ENCODE measurements at places on chromosomes 6 and 20.

DNA sequence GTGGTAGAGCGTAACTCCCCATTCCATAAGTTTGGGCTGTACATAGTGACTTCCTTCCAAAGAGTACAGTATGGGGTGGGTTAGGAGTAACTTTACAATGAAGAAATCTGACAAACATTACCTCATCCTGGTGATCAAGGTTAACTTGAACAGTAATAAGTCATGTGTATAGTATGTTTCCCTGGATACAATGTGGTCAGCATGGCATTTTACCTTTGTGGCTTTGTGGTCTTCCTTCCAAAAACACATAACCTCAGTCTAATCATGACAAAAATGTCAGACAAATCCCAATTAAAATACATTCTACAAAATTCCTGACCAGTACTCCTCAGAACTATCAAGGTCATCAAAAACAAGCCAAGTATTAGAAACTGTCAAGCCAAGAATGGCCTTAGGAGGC, 225.1 kb downstream of the UBE3D start:
- DNase-seq: no peak

DNA sequence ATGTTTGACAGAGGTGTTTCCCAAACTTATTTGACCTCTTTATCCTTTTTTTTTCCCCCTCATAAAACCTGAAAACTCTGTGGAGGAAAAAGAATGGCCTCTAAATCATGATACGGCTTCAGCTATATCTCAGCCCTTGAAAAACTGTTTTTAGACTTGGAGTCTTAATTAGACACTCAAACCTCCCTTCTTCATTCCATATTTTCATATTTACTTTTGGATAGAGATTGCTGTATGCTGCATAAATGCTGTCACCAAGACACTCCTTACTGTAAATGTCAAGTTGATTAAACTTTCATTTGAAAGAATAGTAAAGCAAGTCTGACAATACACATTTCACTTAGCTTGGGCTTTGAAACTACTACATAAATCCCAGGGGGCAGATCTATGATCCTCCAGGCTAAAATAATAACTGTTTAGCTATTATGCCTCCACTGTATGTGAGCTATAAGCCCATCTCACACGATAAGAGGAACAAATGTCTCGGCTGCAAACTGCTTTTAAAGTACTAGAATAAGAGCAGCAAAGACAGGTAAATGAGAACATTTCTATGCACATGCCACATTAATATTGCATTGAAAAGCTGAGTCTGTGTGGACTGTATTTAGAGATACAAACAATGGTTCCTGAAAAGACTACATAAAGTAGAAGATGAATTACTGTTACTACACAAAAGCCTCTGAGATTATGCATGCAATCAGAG, 141.3 kb upstream of the HMGN3 start:
- no peak for DNase-seq

GRCh38 chr20:39699166-39699725, 737.1 kb downstream of the DHX35 start:
- DNase-seq: no peak

DNA sequence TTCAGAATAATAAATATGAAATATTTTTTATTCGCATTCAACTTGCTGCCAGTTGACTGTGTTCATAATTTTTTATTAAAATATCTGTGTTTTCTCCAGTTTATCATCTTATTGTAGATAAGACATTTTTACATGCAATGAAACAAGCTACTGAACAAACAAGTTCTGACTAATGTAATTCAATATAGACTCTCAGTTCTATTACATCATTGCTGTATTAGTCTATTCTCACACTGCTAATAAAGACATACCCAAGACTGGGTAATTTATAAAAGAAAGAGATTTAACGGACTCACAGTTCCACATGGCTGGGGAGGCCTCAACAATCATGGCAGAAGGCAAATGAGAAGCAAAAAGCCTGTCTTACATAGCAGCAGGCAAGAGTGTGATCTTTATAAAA, 1357.7 kb upstream of the CITED2 start:
- DNase-seq: no peak

DNA sequence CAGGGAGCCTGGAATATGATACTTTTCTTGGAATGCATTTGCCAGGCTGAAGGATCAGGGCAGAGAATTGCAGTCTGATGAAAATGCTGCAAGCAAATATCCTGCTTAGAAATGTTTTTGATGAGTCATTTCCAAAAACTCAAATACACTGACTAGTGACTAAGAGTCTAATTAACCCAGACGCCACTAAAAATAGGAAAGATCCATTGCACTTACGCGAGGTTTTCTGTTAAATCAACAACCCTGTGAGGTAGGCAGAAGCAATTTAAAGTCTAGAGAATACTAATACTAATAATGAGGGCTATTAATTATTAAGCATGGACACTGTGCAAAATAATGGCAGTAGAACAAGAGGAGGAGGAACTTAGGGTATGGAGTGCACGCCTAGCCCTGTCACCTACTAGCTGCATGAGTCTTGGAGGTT, 130.1 kb upstream of the DOK5 start:
- DNase-seq: no peak

DNA sequence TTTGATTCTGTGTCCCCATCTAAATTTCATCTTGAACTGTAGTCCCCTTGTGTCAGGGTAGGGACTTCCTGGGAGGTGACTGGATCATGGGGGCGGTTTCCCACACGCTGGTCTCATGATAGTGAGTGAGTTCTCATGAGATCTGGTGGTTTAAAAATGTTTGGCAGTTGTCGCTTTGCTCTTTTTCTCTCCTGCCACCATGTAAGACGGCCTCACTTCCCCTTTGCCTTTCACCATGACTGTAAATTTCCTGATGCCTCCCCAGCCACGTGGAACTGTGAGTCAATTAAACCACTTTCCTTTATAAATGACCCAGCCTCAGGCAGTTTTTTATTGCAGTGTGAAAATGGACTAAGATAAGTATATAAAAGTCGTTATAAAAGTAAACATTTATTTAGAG, 80.5 kb upstream of the SGK1 start:
- DNase-seq: no peak

- DNase-seq: no peak
Measured at GRCh38 chr20:38536310-38536709, 44.7 kb upstream of the ADIG start.

DNA sequence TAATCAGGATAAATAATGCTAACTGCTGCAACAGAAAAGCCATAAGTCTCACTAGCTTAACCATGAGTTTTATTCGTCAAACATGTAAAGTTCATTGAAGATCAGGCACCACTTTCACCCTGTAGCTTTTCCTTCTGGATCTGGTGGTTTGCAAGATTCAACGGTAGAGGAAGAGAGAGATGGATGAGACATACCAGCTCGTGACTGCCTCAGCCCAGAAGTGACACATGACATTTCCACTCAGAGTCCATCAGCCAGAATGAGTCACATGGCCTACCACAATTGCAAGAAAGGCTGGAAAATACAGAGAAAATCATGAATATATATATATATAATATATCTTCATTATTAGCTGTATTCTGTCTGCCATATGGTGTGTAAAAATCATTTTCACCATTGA, 29.0 kb downstream of the SPTLC3 start:
- no peak for DNase-seq

DNA sequence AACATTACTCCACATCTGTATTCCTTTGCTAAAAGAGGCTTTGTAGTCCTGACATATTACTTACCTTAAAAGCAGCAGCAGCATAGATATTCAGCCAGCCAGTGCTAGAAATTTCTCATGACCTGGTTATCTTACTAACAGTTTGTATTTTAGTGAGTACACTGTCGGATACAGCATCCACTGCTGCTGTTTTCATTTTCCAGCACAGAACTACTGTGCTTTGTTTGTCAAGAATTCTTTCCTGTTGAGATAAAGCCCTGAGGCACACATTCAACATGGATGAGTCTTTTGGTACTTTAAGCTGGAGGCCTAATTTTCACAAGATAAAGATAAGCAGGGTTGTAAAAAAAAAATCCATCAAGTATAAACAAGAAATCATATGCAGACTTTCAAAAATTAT, 311.2 kb upstream of the OPRM1 start:
- no peak for DNase-seq

GRCh38 chr6:165417278-165417865, 108.0 kb upstream of the C6orf118 start:
- no peak for DNase-seq

GRCh38 chr20:41191562-41192500, 54.5 kb downstream of the PLCG1 start:
- no peak for DNase-seq

DNA sequence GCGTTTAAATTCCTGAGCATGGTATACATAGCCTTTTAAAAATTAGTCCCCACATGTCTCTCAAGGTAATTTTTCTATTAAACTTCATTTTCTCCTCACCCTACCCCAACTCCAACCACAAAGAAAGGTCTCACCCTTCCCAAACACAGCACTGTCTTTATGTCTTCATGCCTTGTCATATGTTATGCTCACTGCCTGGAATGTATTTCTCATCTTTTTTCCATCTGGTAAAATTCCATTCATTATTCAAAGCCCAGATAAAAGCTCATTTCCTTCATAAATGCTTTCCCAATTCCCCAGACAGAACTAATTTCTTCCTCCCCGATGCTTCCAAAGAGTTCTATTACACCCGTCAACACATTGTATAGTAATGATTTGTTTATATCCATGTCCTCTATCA, 302.0 kb downstream of the ALDH8A1 start:
- no peak for DNase-seq

DNA sequence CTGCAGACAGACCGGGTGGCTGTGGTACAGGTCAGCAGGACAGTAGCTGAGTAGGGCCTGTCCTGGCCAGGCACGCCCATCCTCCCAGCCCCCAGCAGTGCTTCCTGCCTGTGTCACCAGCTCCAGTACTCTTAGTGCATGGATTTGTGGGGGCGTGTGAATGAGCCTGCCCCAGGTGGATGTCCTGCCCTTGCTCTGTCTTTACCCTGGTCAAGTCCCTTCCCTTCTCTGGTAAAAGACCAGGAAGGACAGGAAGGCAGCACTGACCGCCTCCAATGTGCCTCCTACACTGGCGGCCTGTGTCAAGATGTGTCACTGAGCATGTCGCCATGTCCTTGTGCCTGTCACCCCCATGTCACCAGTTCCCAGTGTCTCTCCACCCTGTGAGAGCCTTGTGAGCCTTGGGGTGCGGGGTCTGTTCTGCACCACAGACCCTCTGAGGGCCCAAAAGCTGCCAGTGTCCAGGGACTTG, 11.9 kb downstream of the TEAD3 start:
- DNase-seq: no peak

DNA sequence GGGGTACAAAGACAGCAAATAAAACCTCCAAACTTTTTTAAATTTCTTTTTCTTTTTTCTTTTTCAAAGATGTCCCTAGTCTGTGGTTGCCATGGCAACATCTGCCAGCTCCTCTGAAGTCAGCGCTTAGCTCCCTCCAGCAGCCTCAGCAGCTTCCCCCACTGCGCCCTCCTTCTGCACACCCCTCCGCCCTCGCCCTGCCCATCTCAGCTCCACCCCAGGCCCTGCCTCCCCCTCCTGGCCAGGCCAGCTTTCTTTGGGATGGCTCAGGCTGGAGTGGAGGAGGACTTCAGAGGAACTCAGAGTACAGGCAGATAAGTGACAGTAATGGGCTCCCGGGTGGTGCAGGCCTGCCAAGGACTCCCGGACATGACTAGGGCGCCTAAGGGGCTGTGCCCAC, 104.6 kb downstream of the LRFN2 start:
- peak; percentile 41 for DNase-seq

DNA sequence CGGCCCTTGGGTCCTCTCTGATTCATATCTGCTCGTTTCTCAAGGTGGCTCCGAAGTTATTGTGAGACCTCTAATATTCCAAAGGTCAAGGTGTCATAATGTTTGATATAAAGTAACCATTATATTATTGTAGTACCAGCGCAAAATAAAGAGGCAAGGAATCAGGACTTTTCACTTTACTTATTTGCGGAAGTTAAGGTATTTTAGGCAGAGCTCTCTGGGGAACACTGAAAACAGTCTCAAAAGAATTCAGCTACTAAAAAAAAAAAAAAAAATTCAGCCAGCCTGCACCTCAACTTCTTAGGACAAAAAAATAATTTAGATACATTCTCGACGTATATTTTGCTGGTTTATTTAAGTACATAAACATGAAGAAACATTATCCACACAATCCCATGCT, 2.4 kb downstream of the OSER1 start:
- DNase-seq: no peak

- no peak for DNase-seq
Measured at GRCh38 chr6:43052842-43053544, 658 bp downstream of the CUL7 start.

GRCh38 chr6:54216336-54216735, 91.9 kb upstream of the TINAG start:
- no peak for DNase-seq

- no peak for DNase-seq
Measured at GRCh38 chr6:165447141-165447540, 137.7 kb upstream of the C6orf118 start.

GRCh38 chr6:70823651-70824050, 133.2 kb downstream of the B3GAT2 start:
- DNase-seq: no peak

- no peak for DNase-seq
Measured at GRCh38 chr6:154996016-154996590, 988 bp downstream of the TIAM2 start.

DNA sequence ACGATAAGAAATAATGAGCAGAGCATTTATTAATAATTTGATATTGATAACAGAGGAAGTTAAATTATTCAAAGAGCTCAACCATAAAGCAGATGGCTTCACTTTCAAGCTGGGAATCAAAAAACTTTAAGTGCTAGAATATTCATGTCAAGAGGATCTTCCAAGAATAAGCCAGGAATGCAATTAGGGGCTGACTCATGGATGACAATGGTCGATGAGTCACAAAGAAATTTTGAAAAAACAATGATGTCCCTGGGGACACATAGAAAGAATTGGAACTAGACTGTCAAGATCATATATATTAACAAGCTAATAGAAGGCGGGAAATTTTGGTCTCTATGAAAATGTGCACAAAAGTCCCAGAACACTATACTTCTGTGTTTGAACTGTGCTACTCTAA, 304.1 kb downstream of the LAMA2 start:
- no peak for DNase-seq

GRCh38 chr20:59598625-59599310, 5.6 kb upstream of the PHACTR3 start:
- DNase-seq: peak; percentile 71

Measured in midbrain (tissue), 1 donor.